ENCODE measurements at places on chromosomes 7 and 10.

DNA sequence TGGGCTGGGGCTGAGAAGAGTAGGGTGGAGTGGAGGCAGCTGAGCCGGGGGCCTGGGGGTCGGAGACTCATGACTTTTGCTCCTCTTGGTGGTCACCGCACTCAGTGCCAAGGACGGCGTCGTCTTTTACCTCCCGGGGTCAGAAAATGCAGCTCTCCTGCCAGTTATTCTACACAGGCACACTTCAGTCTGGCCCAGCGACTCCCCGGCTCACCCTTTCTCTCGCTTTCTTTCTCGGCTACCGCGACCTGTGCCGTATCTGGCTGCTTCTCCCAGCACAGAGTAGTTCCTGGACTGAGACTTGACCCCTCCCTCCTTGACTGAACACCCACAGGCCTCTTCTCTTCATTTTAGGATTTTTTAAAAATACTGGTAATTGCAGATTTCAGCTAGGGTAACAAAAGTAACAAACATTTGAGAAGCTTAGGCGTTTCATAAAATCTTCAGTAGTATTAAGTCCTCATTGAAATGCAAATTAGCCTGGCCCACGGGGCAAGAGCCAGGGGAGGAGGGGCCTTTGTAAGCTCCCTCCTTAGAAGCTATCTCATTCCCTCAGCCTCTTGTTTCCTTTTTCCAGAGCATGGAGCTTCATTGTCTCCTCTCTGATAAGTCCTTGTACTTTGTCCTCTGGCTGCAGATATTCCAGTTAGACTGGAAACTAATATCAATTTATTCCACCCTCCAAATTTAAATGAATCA is 1.1 kb upstream of the PRLHR start:
- no peak for DNase-seq

DNA sequence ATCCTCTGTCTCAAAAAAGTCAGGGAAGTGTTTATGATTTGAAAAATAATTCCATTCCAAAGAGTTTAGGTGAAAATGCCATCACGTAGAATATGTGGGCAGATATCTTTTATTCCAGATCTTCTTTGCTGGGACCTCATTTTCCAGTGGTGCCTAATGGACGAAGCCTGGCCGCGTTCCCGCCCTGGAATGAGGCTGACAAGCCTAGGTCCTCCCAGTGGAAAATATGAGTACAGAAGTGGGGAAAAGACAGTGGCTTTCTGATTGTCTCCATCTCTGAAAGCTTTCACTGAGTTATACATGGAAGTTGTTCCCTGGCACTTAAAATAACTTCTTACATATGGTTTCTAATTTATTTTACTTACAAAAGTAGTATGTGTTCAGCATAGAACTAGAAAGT is 139.4 kb downstream of the TACC2 start:
- no peak for DNase-seq

GRCh38 chr10:71090801-71091200 is 121.6 kb upstream of the UNC5B start:
- DNase-seq = no peak

- no peak for DNase-seq
Observed at GRCh38 chr10:14587540-14588083, 187.1 kb downstream of the FAM107B start.
